T-helper 1 cell (primary cell): ENCODE measurements at places on chromosomes 12 and 14.

DNA sequence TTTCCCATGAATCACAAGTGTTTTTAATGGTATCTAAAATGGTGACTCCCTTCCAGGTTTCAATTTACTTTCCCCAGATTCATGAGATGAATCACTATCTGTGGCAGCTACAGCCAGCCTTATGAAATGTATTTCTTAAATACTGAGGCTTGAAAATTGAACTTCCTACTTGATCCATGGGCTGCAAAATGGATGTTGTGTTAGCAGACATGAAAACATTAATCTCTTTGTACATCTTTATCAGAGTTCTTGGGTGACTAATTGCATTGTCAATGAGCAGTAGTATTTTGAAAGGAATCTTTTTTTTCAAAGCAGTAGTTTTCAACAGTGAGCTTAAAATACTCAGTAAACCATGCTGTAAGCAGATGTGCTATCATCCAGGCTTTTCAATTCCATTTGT, 250.8 kb downstream of the SLC6A15 start:
- no peak for DNase-seq

- no peak for DNase-seq
Observed at GRCh38 chr14:31580234-31580633, 19.0 kb downstream of the NUBPL start.

DNA sequence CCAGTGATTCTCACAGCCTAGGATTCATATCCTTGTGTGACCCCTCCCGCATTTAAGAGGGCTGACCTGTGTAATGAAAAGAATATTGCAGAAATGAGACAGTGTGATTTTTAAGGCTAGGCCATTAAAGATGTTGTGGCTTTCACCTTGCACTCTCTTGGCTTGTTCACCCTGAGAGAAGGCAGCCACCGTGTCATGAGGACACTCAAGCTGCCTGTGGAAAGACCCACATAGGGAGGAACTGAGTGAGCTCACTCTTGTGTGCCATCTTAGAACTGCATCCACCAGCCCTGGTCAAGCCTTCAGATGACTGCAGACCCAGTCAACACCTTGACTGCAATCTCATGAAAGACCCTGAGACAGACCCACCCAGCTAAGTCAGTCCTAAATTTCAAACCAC, 46.3 kb upstream of the TMPO start:
- no peak for DNase-seq

DNA sequence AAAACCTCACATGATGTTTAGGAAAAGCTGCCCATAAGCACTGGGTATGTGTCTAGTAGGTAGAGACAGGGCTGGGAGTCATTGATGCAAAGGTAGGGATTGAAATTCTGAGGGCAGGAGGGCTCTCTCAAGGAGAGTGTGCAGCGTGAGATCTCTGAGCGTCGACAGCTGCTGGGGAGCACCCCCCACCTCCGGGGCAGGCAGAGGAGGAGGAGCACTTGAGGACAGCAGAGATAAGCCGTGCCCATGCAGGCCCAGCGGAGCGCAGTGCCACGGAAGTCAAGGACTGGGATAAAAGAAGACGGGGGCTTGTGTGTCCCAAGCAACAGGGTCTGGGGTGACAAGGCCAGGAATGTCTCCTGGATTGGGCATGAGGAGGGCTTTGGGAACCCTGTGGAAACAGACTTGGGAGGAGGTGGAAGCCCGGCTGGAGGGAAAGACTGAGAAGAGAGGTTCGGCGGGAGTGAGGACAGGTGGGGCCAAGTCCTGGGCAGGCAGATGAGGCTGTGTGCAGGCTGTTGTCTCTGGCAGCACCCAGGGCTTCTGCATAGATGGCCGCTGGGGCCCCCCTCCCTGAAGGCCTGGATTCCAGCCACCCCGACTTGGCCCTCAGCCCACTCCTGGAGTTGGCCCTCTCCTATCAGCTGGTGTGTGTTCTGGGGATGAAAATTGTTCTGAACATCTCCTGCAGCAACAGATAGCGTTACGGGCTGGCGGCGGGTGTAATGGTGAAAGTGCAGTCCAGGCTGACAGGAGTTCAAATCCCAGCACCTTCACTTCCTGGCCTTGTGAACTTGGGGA, 1.9 kb downstream of the CACNA2D4 start:
- no peak for DNase-seq

- no peak for DNase-seq
Observed at GRCh38 chr12:98644433-98644711, 216 bp downstream of the IKBIP start.

DNA sequence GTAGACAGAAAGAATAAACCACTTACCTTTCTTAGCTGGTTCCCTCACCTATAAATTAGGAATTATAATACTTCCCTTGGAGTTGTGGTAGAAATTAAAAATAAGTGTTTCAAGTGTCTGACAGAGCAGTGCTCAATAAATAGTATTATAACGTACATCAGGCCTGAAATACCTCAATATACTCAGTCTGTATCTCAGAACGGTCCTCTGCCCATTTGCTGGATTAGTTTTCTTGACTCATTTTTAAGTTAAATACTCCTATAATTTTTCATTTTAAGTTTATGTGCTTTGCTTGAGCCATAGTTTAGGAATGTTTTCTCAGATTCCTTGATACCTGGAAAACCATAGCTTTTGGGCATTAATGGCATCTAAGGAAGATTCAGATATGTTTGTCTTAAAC, 22.4 kb downstream of the ARHGAP5 start:
- DNase-seq, result no peak

GRCh38 chr12:47743311-47743860, 15.3 kb downstream of the RAPGEF3 start:
- DNase-seq, result no peak

DNA sequence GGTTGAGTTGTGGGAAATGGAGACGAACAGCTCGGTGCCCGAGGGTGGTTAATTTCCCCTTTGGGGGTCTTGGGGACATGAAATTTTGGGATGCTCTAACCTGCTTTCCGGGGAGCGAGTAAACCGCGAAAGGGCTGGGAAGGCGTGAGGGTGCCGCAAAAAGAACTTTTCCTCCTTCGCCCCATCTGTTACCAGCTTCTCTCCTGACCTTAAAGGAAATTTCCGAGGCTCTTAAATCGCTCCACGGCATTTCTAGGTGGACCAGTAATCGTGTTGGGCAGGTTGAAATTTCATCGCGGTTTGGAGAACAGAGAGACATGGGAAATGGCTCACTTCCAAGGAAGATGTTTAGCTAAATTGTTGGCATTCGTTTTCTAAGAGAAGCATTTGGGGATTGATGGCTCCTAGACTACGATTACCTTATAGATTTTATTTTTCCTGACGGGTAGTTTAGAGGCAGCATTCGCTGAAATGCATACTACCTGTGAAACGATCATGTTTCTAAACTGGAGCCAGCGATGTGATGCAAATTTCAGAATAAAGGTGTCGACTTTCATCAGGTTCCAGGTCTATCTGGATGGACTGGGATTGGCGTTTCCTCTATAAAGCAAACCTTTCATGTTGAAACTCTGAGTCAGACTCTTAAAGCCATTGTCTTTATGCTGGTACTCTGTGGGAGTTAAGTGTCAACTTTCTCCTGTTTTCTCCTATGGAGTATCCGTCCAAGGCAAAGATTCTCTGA, 414.5 kb downstream of the PCNX1 start:
- DNase-seq, result no peak

DNA sequence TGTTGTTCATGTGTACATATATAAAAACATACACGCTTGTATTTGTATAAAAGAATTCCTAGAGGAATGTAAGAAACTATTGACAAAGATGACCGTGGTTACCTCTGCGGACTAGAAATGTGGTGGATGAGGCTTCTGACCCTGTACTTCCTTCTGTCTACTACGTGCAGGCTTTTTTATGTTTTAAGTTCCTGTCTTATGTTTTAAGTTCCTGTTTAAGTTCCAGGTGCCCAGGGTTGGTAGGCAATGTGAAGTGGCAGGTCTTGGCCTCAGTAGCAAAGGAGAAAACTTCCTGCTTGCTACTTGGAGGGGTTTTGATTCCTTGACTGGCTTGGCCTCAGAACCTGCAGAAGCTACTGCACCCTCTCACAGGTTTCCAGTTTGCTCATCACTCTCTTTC, 11.6 kb downstream of the POMT2 start:
- DNase-seq, result no peak

GRCh38 chr12:86261142-86261541, 5.0 kb upstream of the MGAT4C start:
- no peak for DNase-seq

DNA sequence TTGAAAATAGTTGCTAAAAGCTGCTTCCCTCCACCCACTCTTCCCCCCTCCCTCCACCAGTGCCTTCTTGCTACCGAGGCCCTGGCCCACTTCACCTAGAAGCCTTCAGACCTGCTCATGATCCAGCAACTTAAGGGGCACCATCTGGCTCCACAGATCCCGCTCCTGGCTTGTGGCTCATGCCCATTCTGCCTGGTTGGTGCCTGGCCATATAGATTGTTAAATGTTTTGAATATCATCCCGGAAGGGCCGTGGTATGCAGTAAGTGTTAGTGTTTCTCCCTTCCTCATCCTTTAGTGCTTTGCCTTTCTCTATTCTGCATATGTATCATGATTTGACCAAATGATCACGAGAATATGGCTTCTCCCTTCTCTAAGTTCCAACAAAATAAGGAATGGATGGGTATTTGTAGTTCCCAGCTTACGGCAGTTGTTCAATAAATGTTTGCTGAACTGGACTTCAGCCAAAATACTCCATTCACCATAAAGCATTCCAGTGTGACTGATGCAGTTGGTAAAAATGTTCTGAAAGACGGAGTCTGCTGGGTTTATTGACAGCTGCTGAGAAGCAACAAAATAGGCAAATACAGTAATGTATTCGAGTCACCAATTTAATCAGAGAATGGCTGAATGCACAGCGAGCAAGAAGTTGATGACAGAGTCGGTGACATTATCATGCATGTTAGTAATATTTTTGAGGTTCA, 30.7 kb downstream of the GRIP1 start:
- DNase-seq, result no peak

DNA sequence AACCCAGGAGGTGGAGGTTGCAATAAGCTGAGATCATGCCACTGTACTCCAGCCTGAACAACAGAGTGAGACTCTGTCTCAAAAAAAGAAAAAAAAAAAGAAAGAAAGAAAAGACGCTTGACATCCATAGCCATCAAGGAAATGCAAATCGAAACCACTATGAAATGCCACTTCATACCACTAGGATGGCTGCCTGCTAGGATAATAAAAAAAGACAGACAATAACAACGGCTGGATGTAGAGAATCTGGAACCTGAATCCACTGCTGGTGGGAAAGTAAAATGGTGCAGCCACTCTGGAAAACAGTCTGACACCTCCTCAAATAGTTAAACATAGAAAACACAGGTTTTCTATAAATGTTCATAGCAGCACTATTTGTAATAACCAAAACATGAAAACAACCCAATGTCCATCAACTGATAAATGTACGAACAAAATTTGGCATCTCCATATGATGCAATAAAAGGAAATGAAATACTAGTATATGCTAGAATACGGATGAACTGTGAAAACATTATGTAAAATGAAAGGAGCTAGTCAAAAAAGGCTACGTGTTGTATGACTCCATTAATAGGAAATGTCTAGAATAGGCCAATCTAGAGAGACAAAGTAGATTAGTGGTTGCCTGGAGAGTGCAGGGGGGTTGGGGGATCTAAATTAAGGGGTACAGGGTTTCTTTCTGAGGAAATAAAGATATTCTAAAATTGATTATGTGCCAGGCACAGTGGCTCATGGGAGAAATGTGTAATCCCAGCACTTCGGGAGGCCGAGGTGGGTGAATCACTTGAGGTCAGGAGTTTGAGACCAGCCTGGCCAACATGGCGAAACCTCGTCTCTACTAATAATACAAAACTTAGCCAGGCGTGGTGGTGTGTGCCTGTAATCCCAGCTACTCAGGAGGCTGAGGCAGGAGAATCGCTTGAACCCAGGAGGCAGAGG, 9.7 kb downstream of the WSB2 start:
- DNase-seq, result no peak

DNA sequence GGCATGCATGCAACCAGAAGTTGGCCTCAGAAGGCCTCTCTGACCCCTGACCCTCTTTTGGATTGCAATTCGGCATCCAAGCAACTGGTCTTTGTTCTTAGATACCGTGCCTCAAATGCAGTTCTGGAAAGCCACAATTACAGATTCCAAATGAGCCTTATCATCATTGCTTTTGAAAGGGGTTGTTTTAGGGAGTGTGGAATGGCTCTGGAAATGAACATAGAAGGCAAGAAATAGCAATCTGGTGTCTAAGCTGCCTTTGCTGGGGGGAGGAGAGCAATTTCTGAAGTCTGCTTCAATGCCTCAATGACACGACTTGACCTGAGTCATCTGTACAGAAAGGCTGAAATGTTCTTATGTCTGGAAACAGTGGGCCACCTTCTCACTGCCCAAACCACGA, 250.1 kb downstream of the NUAK1 start:
- no peak for DNase-seq

- no peak for DNase-seq
Observed at GRCh38 chr12:80752464-80752863, 35.8 kb downstream of the MYF5 start.

DNA sequence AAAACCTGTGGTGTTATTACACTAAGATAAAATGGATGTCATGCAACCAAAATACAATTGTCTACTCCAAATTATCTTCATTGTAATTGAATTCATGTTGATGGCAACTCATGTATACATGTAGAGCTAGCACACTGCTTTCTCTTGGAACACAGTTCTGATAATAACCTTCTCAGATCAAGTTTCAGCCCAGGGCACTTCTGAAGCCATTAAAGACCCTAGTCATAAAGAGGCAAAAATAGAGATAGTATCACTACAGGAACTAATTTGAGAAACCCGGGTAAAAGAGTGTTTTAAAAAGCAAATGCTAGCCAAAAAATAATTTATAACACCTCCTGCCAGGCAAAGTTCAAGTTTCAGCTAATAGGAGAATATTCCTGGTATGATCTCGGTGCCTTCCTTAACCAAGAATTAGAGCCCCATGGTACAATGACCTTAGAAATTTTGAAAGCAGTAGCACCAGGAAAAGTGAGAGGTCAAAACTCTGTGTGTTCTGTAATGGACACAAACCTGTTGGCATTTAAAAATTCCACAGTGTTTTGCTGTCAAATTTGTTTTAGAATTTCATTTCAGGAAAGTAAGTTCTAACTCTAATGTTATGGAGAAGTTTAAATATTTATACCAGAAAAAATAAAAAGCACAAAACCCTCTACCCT, 105.0 kb upstream of the FRMD6 start:
- no peak for DNase-seq

DNA sequence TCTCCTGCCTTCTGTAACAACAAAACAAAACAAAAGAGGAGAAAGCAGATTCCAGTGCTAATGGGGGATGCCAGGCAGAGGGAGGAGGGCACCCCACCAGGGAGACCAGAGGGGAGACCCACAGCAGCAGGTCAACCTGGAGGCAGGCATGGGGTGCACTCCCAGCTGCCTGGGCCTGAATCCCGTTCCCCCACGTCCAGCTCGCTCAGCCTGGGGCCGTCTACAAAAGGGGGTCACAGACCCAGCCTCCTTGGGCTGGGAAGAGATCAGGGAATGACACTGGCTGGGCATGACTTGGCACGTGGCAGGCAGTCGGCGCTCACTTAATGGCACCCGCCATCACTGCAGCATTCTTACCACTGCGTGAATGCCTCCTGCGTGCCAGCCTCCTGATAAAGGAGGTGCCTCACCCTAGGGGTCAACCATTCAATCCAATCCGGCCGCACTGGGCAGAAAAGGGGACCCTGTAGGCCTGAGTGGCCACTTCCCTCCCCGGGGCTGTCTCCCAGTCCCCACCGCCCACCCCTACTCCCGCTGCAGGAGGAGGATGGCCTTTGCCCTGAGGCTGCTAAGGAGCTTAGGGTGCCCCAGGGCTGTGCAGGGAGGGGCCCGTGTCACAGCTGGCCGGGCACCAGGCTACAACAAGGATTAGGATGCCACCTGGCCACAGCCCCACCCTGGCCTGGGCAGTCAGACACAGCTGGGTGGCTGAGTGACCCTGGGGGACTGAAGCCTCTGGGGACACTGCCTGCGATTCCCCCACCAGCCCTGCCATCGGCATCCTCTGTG, 87.5 kb downstream of the NCOR2 start:
- DNase-seq, result no peak
